A673 (cell line): ENCODE measurements at places on chromosomes 7 and 10. TPM values are rescaled to one million over a fixed set of nuclear protein-coding genes. Genes with fewer than 3 reads are reported as not detected.

DNA sequence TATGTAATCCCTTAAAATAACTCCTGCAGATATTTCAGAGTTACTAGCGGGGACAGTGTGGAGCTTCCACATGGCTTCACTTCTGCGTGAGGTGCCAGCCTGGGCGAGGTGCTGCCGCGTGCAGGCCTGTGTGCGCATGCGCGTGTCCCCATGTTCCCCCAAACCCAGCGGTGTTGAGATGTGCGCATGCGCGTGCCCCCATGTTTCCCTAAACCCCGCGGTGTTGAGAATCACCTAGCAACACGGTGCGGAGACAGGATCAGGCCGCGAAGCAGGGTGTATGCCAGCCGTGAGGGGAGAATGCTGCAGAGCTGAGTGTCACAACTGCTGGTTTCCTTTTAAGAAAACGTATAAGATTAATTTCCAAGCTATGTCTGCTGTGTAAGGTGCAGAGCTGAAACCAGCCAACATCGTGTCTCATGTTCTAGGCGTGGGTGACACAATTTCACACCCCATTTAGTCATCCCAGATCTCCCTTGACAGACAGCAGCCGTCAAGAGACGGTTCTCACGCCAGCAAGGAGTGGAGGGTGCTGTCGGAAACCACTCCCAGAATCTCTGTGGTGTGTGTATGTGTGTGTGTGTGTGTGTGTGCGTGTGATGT, 71.9 kb upstream of the ADARB2 start:
- H3K36me3 ChIP-seq: no peaks in the 10 kb centered on the region
- no peak overlapping the region for H3K4me3 ChIP-seq
- peaks cover 60% of the 10 kb centered on the region for H3K27me3 ChIP-seq
- DNase-seq: no peak
- H3K27ac ChIP-seq: no peak overlapping the region
- H3K4me1 ChIP-seq: no peaks in the 10 kb centered on the region

DNA sequence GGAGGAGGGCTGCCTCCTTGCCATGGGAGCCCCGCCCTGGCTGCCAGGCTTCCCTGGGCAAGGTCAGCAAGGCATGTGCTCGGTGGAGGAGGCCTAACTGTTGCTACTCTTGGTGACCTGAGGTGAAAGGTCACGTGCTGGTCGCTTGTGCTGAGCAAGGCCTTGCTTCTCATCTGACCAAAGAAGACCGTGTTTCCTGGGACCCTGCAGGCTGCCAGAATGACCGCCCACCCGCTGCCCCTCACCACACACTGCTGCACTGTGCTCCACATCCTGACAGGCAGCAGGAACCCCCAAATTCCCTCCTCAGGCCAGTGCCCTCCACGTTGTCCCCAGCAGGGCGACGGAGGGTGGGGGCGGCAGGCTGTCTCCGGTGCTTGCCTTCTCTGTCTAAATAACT, 442.4 kb downstream of the DNAJB6 start:
- H3K4me1 ChIP-seq: no peaks in the 10 kb centered on the region
- no peak overlapping the region for H3K27ac ChIP-seq
- H3K4me3 ChIP-seq: no peak overlapping the region

DNA sequence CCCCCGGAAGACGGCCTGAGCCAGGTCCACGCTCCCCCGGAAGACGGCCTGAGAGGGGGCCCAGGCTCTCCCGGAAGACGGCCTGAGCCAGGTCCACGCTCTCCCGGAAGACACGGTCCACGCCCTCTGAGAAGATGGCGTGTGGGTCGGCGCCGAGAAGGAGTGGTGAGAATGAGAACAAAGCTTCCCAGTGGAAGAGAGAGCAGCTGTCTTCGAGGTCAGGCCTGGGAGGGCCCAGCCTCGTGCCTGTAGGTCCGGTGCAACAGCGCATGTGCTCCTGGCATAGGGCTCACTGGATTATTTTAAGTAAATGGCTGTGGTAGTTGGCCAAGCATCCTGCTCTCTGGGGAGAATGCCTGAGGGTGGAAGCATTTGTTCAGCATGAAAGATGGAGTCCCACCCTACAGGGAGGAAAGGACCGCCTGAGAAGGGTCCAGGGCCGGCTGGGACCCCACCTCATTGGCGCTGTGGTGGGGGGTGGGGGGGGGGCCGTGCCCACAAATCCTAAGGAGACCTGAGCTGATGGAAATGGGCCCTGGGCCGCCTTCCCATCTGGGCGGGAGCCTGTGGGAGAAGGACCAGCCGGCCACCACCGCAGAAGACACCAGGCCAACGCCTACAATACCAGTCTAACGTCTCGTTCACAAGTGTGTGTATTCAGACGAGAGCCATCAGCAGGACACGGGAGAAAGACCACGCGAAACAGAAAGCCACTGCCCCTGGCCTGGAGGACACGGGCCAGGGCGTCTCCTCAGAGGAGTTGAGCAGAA, 210.0 kb downstream of the WDR37 start:
- no peaks in the 10 kb centered on the region for H3K36me3 ChIP-seq
- H3K27me3 ChIP-seq: peaks cover 35% of the 10 kb centered on the region
- H3K4me3 ChIP-seq: no peak overlapping the region
- no peaks in the 10 kb centered on the region for H3K4me1 ChIP-seq
- no peak for DNase-seq

- H3K36me3 ChIP-seq: peaks cover 10% of the 10 kb centered on the region
- DNase-seq: peak; percentile 42
- H3K27me3 ChIP-seq: no peaks in the 10 kb centered on the region
- H3K4me3 ChIP-seq: peak overlapping the region; percentile 95
Observed at GRCh38 chr7:105011831-105012502, 2.0 kb upstream of the KMT2E start.

- no peak overlapping the region for H3K4me3 ChIP-seq
- H3K4me1 ChIP-seq: peaks cover 18% of the 10 kb centered on the region
- peak overlapping the region; percentile 60 for H3K27ac ChIP-seq
Observed at GRCh38 chr7:2080060-2080387, 152.7 kb downstream of the MAD1L1 start.

GRCh38 chr10:52212062-52212461, 102.0 kb upstream of the DKK1 start:
- no peaks in the 10 kb centered on the region for H3K36me3 ChIP-seq
- no peak for DNase-seq
- no peaks in the 10 kb centered on the region for H3K27me3 ChIP-seq
- H3K4me3 ChIP-seq: no peak overlapping the region
- H3K4me1 ChIP-seq: peaks cover 12% of the 10 kb centered on the region

- no peak overlapping the region for H3K4me3 ChIP-seq
- no peaks in the 10 kb centered on the region for H3K27me3 ChIP-seq
- DNase-seq: no peak
- H3K4me1 ChIP-seq: peaks cover 26% of the 10 kb centered on the region
- no peaks in the 10 kb centered on the region for H3K36me3 ChIP-seq
- H3K27ac ChIP-seq: no peak overlapping the region
Observed at GRCh38 chr7:33673029-33673700, 232.2 kb upstream of the BMPER start.

DNA sequence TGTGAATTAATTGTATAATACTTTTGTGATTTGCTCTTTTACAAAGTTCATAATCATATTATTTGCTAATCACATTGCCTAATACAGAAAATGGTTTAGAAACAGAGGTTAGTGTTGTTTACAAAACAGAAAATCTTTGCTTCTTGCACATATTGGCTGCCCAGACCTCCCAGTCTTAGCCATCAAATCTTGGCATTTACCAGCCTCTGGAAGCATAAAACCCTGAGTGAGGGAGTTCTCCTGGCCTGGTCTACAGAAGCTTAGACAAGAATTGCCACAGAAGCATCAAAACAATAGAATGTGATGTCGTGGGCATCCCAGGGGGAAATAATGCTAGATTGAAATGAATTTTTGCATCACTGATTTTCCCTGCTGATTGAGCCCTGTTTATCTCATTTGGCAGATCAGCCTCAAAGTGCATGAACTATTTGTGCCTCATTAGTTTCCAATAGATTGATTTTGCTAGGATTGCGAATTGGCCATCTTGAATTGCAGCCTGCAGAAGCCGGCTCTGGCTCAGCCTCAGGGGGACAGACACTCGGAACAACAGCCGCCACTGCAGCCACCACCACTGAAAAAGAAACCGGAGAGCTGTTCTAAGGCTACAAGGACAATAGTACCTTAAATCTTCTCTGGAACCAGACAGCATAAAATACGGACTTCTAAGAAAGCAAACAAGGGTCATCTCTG, 11.1 kb upstream of the SORBS1 start:
- no peak for DNase-seq
- no peak overlapping the region for H3K27ac ChIP-seq
- H3K27me3 ChIP-seq: peaks cover 88% of the 10 kb centered on the region
- H3K4me3 ChIP-seq: no peak overlapping the region
- no peaks in the 10 kb centered on the region for H3K4me1 ChIP-seq

DNA sequence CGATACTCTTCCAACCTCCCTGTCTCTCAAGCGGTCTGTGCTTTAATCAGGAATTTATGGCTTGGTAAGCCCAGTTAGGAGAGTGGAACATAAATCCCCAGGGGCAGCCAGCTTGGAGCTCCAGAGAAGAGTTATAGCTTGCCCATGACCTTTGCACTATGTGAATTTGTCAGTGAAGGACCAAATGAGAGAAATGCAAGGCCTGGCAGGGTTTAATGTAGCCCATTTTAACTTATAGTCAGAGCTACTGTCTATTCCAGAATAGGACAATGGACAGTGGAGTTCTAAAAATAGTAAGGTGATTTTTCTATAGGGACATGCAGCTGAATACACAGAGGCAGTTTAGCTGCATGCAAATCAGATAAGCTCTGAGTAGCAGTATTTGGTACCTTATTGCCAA, 142.6 kb upstream of the CAV2 start:
- DNase-seq: no peak
- H3K27me3 ChIP-seq: no peaks in the 10 kb centered on the region
- peak overlapping the region; percentile 86 for H3K27ac ChIP-seq
- H3K4me1 ChIP-seq: peaks cover 53% of the 10 kb centered on the region

DNA sequence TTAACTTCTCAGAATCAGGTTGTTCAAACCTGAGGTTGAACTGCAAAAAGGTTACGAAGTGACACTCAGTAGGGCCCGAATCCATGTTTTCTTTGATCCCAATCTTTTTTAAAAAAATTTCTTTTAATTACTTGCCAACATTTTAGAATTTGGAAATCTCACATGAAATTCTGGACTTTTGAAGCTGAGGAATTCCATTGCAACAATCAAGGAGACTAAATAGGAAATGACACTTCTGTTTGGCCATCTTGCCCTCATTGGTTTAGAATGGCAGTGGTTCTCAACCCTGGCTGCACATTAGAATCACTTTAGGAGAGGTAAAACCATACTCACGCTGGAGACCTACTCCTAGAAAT, 471 bp upstream of the TOMM7 start:
- peak overlapping the region; percentile 95 for H3K4me3 ChIP-seq
- DNase-seq: no peak
- no peaks in the 10 kb centered on the region for H3K36me3 ChIP-seq
- peak overlapping the region; percentile 50 for H3K27ac ChIP-seq

Gene NOLC1
- 194 and 225 TPM in 2 replicates for total RNA-seq

Gene MPLKIP
- 43.8 and 49.0 TPM in 2 replicates for total RNA-seq

Gene DYDC2
- not detected in 2 replicates for total RNA-seq

Gene MSMB
- not detected in 2 replicates for total RNA-seq

Gene HOXA7
- total RNA-seq: 0.56 and 1.5 TPM in 2 replicates

Gene PRPS1L1
- total RNA-seq: not detected in 2 replicates

Gene SLC26A4
- total RNA-seq: 0.33 TPM in 1 of 2 replicates, not detected in the other

Gene CHCHD1
- total RNA-seq: 37.5 and 37.7 TPM in 2 replicates
